ENCODE measurements at places on chromosomes 1 and 21.

DNA sequence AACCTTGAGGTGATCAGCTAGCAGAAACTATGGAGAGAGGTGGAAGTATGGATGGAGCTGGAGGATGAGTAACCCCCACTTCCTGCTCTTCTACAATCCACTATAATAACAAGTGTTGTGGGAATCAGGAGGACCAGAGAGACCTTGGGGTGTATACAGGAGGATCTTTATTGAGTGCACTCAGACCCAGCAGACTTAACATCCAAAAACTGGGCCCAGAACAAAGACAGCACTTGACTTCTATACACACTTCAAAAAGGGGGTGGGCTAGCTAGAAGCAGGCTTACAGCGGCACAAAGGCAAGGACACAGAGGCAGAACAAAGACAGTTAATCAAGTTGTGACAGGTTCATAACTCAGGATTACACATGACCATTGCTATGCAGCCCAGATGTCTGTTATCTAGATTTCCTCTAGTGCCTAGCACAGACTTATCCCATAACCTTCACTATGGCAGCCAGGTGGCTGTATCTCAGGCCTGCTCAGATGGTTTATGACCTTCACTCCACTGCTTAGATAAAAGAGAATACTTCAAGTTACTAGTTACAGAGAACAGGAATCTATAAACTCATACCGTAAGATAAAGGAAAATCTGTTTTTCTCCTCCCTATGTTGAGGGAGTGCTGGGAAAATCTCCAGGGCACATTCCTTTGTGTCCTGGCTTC, 36.1 kb upstream of the PADI2 start:
- DNase-seq = no peak

GRCh38 chr1:200834383-200834782, 38.4 kb upstream of the GPR25 start:
- DNase-seq = no peak

- DNase-seq = no peak
These were observed 190.8 kb downstream of the LTN1 start for GRCh38 chr21:28801906-28802305.

DNA sequence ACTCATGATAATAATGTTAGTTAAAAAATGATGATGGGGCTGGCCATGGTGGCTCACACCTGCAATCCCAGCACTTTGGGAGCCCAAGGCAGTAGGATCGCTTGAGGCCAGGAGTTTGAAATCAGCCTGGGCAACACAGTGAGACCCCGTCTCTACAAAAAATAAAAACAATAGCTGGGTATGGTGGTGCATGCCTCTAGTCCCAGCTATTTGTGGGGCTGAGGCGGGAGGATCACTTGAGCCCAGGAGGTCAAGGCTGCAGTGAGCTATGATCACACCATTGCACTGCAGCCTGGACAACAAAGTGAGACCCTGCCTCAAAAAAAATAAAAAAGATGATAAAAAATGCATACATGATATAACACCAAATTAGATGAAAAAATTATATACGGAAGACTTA, 5.3 kb downstream of the P3H1 start:
- DNase-seq = no peak

- DNase-seq = no peak
These were observed 162.5 kb downstream of the PCBP3 start for GRCh38 chr21:45806042-45806441.

GRCh38 chr1:118154220-118154619, 30.8 kb downstream of the SPAG17 start:
- DNase-seq = no peak

DNA sequence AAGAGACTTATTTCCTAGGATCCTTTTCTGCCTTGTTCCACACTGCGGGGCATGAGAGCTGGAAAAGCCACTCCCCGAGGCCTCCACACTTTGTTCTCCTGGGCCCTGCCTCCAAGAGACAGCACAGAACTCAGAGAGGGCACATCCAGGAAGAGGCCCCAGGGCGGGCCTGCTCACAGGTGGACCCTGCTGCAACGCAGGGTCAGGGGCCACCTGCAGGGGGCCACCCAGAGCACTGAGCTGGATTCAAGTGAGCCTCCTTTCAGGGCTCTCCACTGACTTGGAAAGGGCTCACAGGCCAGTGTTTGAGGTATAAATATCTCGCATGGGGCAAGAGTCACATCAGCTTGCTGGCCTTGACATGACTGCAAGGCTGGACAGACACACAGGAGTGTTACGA, 4.8 kb downstream of the RGS16 start:
- DNase-seq = no peak

GRCh38 chr1:201694608-201695335, 134.2 kb upstream of the IPO9 start:
- DNase-seq = no peak

All from NCI-H1436 (cell line).